ENCODE measurements at places on chromosomes 11 and 22.

DNA sequence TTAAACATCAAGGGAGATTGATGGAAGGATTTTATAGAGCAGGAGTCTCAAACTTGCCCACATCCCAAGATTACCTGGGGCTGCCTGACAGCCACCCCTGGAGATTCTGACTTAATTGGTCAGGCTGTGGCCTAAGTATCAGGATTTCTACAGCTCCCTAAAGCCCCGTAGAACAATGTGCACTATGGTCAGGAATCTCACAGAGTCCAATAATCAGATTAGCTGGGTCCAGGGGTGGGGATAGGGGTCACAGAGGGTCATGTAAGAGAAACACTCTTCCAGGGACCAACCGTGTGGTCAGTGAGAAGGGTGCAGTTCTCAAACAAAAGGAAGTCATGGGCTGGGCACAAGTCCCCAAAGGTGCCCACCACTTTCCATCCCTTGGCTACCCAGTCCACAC is 20.5 kb upstream of the FBLN1 start:
- no peak for DNase-seq

GRCh38 chr22:44107340-44107739 is 73.4 kb upstream of the PARVG start:
- DNase-seq, result no peak

- no peak for DNase-seq
Measured at GRCh38 chr22:49298834-49299750, 528.6 kb downstream of the BRD1 start.

DNA sequence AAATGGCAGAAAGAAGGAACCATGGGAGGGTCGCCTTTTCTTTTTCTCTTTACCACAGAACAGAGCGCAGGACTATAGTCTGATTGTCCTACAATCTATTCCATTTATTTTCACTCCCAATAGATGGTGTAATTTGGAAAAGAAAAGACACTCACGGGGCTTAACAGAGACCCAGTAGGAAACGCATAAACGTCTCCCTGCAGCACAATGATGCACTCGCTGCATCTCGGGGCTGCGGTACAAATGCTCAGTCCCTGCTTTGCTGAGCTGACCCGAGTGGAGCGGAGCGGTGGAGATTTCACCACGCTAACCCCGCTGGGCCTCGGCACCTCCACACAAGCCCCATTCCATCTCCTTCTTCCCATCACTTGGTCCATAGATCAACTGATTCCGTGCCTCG is 1.5 kb downstream of the FEZ1 start:
- no peak for DNase-seq

GRCh38 chr11:78332174-78332866 is 85.3 kb downstream of the GAB2 start:
- DNase-seq, result no peak

DNA sequence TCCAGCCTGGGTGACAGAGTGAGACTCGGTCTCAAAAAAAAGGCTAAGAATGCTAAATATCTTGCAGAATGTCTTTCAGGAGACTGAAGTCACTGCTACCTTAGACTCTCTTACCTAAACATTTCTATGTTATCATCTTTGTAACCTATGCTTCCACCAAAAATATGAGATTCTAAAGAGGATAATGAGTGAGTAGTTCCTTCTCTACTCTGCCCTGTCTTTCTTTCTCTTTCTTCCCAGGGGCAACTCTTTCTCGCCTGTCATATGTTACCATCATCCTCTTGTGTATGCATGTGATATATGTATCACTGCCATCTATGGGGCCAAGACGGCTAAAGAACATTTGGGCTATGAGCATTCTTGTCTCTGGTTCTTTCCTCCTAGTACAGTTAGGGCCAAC is 9.0 kb upstream of the RASSF10 start:
- DNase-seq, result no peak

DNA sequence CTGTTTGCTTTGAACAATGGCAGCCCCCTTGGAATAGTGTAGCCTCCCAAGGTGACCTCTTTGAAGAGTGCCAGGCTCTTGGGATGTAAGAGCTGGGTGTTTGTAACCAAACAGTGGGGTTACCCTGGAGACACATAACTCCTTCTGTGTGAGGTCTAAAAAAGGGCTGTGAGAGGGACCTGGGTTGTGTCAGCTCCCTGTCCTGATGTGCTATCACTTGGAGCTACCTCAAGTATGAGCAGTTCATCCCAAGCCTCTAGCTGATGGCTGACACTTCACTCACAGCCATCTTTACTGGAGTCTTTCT is 40.2 kb downstream of the TSPAN18 start:
- no peak for DNase-seq

All from kidney capillary endothelial cell (primary cell).